ENCODE measurements at places on chromosomes 12 and 14.

DNA sequence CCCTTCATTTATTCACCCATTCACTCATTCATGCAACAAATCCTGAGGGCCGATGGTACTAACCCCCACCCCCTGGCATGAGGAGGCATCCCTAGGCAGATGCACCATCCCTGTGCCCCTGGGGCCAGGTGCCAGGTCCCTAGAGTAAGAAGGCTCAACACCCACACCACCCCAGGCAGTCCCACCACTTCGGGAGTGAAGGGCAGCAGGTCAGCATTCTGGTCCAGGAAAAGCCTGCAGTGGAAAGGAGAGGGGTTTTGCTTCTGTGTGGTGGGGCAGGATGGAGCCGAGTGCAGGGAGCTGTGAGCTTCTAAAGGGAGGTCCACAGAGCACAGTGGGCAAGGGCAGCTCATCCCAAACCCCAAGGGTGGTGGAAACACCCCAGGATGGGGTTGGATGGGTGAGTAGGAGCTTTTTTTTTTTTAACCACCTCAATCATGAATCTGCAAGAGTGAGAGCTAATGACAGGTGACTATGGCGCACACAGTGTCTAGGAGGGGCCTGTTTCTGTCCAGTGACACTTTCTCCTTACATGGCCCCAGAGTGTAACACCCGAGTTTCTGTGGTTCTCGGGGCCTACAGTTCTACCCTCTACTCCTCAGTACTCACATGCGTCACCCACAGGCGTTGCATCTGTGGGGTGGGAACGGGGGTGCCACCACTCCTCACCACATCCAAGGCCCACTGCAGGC lies 414.3 kb downstream of the TMEM121 start:
- no peak for DNase-seq

DNA sequence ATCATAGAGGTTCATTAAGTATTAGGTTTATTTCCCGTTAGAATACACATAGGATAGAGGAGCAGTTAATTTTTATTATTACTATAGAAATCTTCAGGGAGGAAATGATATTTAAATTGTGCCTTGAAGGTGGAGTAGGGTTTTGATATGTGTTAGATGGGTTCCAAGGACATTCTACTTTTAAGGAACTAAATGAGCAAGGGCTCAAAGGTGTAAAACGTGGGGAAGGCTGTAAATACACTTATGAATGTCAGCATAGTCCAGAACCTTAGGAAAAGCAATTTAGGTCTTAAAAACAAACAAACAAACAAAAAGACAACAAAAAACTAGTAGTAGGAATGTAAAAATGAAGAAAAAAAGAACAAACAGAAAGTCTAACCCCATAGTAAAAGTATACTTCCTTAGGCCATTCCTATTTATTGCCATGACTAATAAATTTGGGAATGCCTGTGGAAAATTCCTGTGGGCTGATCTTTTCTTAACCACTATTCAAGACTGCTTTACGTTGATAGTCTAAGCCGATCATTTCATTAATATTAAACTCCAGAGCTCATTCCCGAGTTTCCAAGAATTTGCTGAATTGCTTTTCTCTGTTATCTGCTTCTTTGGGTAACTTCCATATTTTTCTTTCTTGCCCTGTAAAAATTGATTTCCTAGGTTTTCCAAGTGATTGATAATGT lies 180.3 kb downstream of the RAD51B start:
- DNase-seq, result no peak

- no peak for DNase-seq
Observed at GRCh38 chr12:115811045-115811444, 466.4 kb downstream of the MED13L start.

DNA sequence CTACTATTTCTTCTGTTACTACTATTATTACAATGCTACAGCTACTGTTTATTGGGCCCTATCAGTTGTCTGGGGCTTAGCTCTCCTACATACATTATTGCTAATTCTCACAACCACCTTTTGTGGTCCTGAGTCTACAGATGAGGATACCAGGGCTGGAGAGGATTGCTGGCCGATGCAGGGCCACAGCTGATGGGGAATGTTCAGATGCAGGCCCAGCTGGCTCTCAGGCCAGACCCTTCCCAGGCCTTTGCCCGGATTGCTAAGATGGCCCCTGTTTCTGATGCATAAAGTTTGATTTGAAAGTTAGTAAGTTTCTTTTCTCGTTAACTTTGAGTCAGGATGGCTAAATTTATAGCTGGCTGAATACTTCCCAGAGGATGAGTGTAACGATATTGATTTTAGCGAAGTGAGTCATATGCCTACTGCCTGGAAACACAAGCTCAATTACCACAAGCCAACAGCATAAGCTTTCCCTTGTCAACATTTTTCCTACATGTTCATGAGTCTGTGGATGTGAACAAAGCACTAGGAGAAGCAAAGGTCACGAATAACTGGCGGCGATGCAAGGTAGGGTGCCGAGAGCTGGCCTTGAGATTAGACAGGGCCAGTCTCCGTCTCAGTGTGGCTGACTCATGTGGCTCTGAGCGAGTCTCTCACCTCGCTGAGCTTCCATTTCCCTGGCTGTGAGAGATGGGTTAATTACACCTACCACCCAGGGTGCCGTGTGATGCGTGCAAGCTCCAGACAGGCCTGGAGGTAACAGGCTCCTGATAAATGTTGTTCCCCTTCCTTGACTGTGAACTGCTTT lies 111.0 kb downstream of the BEGAIN start:
- DNase-seq, result no peak

DNA sequence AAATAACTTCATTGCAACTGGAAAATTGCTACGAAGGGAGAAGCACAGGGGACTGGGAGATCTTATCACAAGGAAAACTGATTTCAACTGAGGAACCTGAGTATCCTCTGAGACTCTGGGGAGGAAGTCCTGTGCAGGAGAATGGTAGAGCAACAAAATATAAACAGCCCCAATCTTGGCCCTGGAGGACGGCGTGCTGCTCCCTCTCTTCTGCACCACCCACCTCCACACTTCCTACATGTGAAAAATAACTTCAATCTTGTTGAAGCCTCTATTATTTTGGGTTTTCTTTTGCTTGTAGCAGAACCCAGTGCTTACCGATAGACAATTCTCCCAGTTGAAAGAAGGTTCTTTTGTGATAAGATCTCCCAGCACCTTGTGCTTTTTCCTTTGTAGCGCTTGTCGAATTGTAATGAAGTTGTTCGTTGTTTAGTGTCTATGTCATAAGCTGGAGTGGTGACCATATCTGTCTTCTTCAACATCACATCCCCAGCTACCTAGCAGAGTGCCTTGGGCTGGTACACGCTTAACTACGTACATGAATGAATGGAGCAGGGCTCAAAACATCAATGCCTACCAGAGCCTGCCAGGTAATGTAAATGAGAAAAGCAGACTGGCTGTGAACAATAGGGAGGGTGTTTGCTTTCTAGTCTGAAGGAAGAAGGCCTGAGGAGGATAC lies 2.8 kb upstream of the CD4 start:
- no peak for DNase-seq

DNA sequence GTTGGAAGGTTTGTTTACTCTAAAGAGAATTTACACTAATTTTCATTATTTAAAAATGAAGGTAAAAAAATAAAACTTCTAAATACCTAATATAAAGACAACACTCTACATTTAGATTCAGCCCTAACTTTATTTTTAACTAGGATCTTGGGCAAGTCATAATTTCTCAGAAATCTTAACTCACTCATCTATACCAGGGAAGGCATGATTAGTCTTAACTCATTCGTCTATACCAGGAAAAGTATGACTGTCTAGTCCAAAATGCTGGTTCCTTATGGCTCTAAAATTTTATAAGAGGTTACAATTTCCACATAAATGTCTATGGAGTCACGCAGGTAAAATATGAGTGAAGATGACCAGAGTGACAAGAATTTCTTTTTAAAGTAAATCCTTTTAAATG lies 52.7 kb upstream of the POC1B start:
- DNase-seq, result no peak

DNA sequence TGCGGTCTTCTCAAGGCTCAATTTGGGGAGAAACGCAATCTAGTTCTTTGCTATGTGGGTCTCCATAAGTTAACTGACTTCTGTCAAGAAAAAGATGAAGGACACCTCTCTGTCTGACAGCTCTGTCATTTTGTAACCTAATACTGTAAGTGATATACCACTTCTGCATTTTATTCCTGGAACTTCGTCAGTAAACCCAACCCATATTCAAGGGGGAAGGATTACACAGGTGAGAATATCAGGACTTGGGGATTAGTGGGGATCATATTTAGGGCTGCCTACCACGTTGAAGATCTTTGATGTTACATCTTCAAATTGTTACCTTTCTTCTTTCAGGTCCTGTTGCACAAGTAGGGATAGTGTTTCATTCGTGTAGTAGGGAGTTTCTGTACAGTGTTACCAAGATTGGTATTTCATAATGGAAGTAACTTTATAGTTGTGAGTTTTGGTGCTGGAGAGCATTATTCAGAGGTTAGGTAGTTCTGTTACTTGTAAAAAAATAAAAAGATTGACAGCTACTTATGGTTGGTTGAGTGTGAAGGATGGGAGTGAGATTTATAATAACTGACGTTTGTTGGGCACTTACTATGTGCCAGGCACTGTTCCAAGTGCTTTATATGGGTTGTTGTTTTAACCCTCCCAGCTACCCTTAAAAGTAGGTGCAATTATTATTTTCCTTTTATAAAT lies 1.6 kb downstream of the TMEM260 start:
- DNase-seq, result no peak

DNA sequence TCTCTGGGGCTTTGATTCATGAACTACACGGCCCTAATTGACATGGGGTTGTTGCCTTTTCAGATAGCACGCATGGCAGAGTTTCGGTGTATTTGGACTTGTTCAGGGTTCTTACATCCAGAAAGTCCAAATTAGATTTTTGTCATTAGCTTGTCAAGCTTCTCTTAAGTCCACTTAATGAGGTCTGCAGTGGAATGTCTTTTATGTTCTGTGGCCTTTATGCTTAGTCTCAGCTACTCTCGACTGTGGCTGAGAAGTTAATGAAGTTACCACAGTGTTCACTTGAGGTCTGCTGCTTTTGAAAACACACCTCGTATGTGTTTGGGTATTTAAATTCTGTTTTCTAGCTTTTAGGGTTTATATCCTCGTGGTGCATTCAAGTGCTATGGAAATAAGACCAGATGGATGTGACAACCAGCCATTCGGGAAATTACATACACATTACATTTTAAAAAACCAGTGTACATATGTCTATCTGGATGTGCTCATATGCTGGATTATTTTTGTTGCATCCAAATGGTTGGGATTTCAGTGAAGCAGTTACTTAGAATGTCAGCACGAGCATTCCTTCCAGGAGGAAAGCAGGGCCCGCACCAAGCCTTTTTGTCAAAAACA lies 80.2 kb downstream of the RMST start:
- DNase-seq, result no peak

DNA sequence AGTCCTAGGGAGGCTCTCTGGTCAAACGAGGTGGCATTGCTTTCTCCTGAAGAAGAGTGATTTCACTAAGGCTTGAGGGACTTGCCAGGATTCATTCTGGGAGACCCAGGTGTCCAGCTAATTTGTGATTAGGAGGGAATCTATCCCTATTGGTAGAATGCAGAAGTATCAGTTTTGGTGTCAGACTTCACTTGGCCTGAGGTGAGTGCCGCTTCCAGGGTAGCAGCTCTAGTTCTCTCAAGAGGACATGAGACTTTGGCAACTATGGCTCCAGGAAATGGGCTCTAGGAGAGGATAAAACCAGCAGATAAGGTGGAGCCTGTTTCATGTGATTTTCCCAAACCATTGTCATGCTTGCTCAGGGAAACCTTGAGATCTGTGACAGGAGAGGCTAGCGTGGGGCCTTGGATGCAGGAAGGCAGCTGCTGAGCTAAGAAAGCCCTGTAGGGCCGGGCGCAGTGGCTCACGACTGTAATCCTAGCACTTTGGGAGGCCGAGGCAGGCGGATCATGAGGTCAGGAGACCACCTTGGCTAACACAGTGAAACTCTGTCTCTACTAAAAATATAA lies 11.6 kb upstream of the TMEM117 start:
- DNase-seq, result no peak

GRCh38 chr12:98998697-98999299 lies 353.7 kb downstream of the APAF1 start:
- DNase-seq, result peak; percentile 53

Data from RPMI8226 (cell line).